Activated naive CD4-positive, alpha-beta T cell treated with anti-CD3 and anti-CD28 coated beads, Interleukin-2, amount 50 U/mL, for 16 hours (primary cell): ENCODE measurements at places on chromosomes 4 and X.

GRCh38 chr4:24024157-24024556, 134.3 kb upstream of the PPARGC1A start:
- no peak for DNase-seq

GRCh38 chrX:108312957-108313356, 125.3 kb downstream of the COL4A6 start:
- DNase-seq = no peak

DNA sequence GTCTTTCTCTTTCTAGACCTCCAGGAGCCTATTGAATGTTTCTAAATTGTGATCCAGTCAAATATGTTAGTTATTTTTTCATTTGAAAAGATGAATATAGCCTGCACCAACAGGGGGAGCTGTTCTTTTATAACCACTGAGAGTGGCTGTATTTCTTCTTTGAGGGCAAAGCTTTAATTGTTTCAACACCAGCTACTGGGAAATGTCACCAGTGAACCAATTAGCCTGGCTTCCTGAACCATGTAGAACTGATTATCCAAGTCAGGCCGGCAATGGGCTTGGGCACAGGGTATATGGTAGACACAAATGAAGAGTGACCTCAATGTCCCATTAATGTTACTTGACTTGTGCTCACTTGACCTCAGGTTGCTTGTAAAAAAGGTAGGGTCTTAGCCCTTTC, 4.8 kb upstream of the DAPP1 start:
- DNase-seq = peak; percentile 39

- DNase-seq = no peak
Measured at GRCh38 chr4:1588306-1588705, 95.8 kb downstream of the FAM53A start.

GRCh38 chrX:39559229-39559628, 538.5 kb downstream of the BCOR start:
- DNase-seq = no peak

DNA sequence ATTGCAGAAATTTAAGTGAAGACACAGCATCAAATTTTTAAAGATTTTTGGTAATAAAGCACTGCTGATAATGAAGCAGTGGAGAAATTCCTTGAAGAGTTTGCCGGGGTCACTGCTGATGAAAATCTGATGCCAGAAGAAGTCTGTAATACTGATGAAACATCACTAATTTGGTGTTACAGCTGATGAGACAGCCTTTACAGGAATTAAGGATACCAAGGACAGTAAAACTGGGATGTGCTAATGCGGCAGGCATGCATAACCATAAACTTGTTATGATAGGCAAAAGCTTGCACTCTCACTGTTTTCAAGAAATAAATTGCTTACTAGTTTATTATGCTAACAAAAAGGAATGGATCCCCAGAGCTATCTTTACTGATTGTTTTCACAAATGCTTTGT, 52.9 kb upstream of the VEGFC start:
- DNase-seq = no peak

- DNase-seq = no peak
Measured at GRCh38 chrX:28988246-28988645, 401.0 kb downstream of the IL1RAPL1 start.
